ENCODE measurements at places on chromosomes 3 and 15.
A peak's percentile ranks its signal among the peaks of the same experiment; 100 is the strongest.

DNA sequence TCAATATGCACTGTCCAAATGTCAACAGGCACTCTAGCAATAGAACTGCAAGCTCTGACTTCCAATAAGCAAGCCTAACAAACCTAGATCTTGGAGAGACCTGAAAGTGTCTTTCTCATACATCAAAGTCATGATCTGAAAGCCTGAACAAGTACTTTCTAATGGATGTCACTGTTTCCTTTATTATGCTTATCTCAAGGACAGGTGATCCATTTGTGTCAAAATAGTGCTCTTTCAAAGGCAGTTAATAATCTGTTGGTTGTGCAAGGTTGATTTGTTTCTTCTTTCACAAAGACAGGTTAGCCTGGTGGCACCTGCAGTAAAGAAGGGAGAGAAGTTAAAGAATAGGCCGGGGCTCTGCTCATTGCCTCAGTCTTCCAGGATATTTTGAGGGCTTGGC, 146.8 kb downstream of the EPHB1 start:
- no peak for DNase-seq

GRCh38 chr3:138092023-138092422, 23.4 kb downstream of the DZIP1L start:
- no peak for DNase-seq

- DNase-seq = peak; percentile 39
These were observed 93.9 kb downstream of the RBPMS2 start for GRCh38 chr15:64681424-64682024.

- no peak for DNase-seq
These were observed 377.4 kb upstream of the RGMA start for GRCh38 chr15:93466380-93466779.

DNA sequence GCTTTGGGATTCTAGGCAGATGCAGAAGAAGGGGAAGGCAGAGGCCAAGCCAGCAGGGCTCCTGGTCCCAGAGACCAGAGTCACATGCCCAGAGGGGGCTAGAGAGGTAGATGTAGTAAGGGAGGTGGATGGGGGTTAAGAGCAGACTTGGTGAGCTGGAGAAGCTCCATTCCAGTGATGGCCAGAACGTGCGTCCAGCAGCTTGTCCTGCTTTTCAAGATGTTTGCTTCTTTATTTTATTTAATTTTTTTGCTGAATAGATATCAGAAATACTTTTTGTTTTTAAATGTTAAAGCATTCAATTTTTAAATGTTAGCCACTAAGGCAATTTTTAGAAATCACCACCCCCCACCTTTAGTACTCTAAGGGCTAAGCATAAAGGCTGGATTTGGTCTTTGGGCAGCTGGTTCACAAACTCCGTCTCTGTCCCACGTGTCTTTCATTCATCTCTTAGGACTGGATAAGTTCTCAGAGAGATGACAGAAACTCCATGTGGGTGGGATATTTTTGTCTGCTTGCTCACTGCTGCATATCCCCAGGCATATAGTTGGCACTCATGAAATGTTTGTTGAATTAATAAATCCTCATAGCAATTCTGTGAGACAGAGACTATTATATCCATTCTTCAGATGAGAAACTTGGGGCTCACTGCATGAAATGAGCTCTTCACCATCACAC, 6.7 kb downstream of the COLQ start:
- DNase-seq = no peak

DNA sequence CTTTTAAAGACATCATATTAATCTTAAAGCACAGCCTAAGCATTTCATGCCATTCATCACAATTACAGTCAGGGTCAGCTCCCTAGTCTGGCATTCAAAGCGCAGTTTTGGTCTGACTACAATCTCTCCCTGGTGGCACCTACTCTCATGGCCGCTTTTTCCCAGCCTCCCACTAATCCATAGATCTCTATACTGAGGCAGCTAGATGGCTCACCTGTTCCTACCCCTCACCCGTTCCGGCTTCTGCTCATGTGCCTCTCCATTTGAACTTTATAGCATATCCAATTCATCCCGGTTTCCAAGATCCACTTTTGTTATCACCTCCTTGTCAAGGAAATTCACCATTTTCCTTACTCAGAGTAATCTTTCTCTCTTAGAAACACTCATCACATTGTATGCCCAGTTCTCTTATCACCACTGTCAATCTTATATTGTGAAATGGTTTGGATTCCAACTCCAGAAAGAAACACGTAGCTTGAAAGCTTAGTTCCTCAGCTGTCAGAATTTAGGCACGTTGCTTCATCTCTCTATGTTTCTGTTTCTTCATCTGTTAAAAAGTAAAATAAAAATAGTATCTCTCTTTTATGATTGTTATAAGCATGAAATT, 220.0 kb upstream of the UBE2E2 start:
- DNase-seq = no peak

- no peak for DNase-seq
These were observed 117.7 kb upstream of the TP63 start for GRCh38 chr3:189513281-189514117.

GRCh38 chr3:73727117-73727821, 102.5 kb upstream of the PDZRN3 start:
- no peak for DNase-seq

DNA sequence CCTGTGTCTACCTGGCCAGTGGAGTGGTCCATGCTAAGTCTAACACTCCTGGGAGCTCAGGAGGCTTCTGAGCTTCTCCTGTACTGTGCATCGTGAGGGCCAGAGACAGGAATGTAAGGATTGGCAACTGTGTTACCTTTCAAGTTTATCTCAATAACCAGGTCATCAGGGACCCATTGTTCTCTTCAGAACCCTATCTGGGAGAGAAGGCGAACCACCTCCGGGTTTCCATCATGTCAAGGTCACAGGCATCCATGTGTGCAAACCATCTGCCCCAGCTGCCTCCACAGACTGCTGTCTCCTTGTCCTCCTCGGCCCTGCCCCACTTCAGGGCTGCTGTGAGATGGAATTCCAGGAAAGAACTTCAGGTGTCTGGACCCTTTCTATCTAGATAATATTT, 5.9 kb downstream of the ANKRD63 start:
- no peak for DNase-seq

DNA sequence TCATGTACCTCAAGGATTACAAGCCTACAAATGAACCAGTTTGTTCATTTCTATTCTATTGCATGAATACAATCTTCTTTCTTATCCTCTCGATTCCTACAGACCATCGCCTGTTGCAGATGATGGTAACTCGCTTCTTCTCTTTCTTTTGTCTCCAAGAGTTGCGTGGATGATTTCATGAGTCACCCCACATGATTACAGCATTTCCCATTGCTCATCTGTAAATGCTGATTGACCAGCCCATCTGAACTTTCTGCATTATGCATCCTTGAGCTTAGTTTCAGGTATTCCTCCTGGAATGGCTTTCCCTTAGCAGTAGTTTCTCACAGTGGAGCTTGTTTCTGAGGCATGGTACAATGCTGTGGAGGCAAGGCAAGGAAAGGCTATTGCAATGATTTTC, 109.6 kb upstream of the TOPAZ1 start:
- no peak for DNase-seq

GRCh38 chr3:23834082-23834870, 28.5 kb downstream of the UBE2E1 start:
- no peak for DNase-seq

GRCh38 chr3:132543011-132543739, 53.9 kb upstream of the ACKR4 start:
- peak; percentile 31 for DNase-seq

DNA sequence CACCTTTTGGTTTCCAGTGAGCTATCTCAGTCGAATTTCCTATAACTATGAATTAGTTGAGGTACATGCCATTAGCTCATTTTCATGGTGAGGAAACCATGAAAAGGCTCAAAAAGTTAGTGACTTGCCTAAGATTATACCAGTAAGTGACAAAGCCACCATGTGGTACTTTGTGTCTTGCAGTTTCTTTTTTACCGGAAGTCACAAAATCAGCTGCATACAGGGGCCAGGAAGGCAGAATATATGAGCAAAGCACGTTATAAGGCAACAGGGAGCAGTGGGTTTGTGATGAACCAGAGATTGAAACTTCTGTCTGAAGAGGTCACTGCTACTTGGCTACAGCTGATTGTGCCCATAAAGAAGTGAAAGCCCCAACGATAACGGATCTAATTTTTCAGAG, 50.3 kb downstream of the CMTM8 start:
- no peak for DNase-seq

- no peak for DNase-seq
These were observed 150.8 kb downstream of the TMEM108 start for GRCh38 chr3:133188996-133189395.

DNA sequence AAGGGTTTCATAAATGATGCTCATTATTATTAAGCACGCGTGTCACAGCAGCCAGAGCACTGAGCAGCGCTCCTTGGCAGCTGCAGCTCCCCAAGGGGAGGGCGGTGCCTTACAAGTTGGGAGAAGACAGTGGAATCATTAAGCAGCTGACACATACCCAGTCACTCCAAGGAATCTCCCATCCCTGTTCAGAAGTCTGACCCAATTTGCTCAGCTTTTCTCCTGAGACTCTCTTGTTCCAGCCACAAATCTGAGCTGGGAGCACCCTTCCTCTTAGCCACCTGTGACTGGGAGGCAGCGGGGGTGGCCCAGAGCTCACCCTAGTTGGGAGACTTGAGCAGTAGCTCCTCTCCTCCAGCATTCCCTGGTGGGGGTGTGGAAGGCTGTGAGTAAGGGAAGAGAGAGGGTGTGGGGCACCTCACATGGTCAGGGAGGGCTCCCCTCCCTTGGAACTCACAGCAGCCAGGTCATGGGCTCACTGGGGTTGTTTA, 64.3 kb downstream of the DUT start:
- DNase-seq = no peak

DNA sequence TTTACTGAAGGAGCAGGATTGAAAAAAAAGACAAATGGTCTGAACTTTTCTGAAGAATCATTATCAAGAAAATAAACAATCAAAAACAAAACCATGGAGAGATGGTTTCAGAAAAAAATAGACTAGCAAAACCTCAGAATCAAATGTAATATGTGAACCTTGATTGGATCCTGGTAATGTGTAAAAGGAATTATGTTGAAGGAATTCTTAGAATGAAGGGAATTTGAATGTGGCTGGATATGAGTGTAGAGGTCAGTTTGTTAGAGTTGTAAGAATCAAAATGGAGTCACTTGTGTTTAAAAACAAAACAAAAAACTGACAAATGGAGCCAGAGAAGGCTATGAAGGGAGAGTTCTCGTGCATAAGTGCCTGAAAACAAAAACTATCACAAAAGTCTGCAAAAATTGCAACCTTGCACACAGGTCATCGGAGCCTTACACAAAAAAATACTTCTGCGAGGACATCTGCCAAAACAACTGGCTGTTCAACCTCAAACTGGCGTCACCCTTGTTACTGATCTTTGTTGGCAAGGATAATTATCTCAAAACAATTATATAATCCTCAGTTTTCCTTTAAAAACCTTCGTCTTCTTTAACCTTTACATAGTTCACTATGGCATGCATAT, 19.1 kb upstream of the ATP13A3 start:
- DNase-seq = no peak

- DNase-seq = no peak
These were observed 83.6 kb upstream of the SPATA12 start for GRCh38 chr3:56976651-56977560.

DNA sequence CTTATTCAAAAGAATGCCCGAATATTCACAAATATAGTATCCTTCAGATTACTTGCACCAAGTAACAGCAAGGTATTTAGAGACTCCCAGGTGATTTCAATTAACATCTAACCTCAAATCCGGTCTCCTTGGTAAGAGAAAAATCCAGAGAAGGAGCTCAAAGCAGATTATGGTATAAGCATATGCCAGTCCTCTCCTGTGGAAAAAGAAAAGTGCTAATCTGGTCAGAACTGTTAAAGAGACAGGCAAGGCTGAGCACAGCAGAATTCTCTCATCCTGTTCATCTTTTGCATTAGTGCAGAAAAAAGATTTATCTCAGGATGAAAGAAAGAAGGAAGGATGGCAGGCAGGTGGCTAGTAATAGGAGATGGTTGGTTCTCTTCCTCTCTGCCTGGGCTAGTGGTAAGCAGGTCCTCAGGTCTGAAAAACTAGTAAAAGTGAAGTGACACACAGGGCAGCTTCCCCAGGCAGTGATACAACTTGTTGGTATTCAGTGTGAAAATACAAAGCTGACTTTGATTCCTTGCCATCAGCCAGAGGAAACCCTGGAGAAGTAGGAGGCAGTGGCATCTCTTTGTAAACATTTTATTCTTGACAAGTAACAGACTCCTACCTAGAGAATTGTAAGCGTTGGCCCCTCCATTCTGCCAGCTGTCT, 14.2 kb downstream of the ATXN7 start:
- DNase-seq = no peak

- DNase-seq = no peak
These were observed 20.7 kb upstream of the SLC28A1 start for GRCh38 chr15:84863565-84864443.

DNA sequence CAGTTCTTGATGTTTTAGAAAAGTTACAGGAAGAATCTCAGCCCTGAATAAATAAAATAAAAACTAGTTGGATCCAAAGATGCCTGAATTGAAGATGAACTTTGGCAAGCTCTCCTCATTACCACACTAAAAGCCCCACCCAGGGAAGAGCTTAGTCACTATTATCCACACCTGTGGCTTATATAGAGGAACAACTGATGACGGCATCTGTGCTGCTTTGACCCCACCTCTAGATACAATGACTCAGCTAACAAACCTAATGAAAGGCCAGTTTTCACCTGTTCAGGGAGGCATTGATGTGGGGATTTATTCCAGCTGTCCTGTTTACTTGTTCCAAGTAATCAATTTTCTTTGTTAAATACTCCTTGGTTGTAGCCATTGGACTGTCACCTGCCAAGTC, 604.7 kb upstream of the EPHA6 start:
- DNase-seq = no peak

DNA sequence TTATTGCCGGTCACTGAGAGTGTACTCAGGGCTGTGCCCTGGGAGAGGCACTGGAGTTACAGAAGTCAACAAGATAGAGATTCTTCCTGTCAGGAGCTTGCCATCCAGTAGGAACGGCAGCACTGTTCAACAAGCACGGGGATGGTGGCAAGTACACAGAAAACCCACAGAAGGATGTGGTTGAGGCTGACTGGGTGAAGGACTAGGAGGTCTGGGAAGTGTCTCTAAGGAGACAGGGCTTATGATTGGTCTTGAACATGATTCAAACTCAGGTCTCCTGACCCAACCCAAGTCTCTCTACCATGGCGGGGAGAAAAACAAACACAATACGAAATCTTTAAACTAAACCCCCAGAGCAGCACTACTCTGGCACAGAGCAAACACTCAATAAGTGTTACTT, 37.6 kb downstream of the ERICH6 start:
- DNase-seq = no peak

GRCh38 chr3:123642182-123642956, 57.5 kb upstream of the HACD2 start:
- DNase-seq = peak; percentile 66

- no peak for DNase-seq
These were observed 100.4 kb downstream of the CORO2B start for GRCh38 chr15:68679161-68679560.

- no peak for DNase-seq
These were observed 68.9 kb downstream of the THBS1 start for GRCh38 chr15:39649757-39650156.

GRCh38 chr3:153972862-153973261, 148.3 kb upstream of the ARHGEF26 start:
- no peak for DNase-seq
